ENCODE measurements at places on chromosomes 2 and 18. TPM values are rescaled to one million over a fixed set of nuclear protein-coding genes. Genes with fewer than 3 reads are reported as not detected.

PDE11A gene
- total RNA-seq = 0.47 TPM

ANKRD53 gene
- not detected for total RNA-seq

HRH4 gene
- total RNA-seq = 0.24 TPM

POTEJ gene
- total RNA-seq = not detected

LONRF2 gene
- total RNA-seq = 14.7 TPM

ALKAL2 gene
- total RNA-seq = 5.3 TPM

ACADL gene
- 2.0 TPM for total RNA-seq

G6PC2 gene
- 0.12 TPM for total RNA-seq

NT5C1B gene
- total RNA-seq = not detected

LIMS4 gene
- total RNA-seq = 5.3 TPM

RAB6C gene
- total RNA-seq = not detected

SLC8A1 gene
- 1,521 TPM for total RNA-seq

MC2R gene
- not detected for total RNA-seq

LRP2 gene
- not detected for total RNA-seq

C2orf72 gene
- total RNA-seq = not detected

CPLX4 gene
- total RNA-seq = not detected

PRKAG3 gene
- not detected for total RNA-seq

KCNE4 gene
- 2.1 TPM for total RNA-seq

ERFE gene
- total RNA-seq = 0.75 TPM

ITGB6 gene
- total RNA-seq = 0.43 TPM

RTKN gene
- 14.3 TPM for total RNA-seq

SERPINB13 gene
- not detected for total RNA-seq

DCDC2C gene
- total RNA-seq = not detected

CCDC141 gene
- 210 TPM for total RNA-seq

AQP4 gene
- 15.7 TPM for total RNA-seq

CABLES1 gene
- total RNA-seq = 1.4 TPM

ATOH8 gene
- 103 TPM for total RNA-seq

IGFBP5 gene
- 239 TPM for total RNA-seq

CCDC74A gene
- 1.9 TPM for total RNA-seq

POTEF gene
- total RNA-seq = not detected

FARP2 gene
- total RNA-seq = 25.1 TPM

MRPL30 gene
- 38.3 TPM for total RNA-seq

UGT1A4 gene
- total RNA-seq = not detected

ING5 gene
- total RNA-seq = 20.5 TPM

CSRNP3 gene
- 3.8 TPM for total RNA-seq

CIB4 gene
- not detected for total RNA-seq

HTR2B gene
- total RNA-seq = 0.35 TPM

TWSG1 gene
- 9.2 TPM for total RNA-seq

CRYBA2 gene
- not detected for total RNA-seq

TANC1 gene
- 44.5 TPM for total RNA-seq

TRIM43 gene
- total RNA-seq = not detected
